Stimulated activated CD8-positive, alpha-beta memory T cell treated with anti-CD3 and anti-CD28 coated beads, Interleukin-4, amount 100 ng/mL, for 48 hours (primary cell): ENCODE measurements at places on chromosomes 13 and 19.

DNA sequence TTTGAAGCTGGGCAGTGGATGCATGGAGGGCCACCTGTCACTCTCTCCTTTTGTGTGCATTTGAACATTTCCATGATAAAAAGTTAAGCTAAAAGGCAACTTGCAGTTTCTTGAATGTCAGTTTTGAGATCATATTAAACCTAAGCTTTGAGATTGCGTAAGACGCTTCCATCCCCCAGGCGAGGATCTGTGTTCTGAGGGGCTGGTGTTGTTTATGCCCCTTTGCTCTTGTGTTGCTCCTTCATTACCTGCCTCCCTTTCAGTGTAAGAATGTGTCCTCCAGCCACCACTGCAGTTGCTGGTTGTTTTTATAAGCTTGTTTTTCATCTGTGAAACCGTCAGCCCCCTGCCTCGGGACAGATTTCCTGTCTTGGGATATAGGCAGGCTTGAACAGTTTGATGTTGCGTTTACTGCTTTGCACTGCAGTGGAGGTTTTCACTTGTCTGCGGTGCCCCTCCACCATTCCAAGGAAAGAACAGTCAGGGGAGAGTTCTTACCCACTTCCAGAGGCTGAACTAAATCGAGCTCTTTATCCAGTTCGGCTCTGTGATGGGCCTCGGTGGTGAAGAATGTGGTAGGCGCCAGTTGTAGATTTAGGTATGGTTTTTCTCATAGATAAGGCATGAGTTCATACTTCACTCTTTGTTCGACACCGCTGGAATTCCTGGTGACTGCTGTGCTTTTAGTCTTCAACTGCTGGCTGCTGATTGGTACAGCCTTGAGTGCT lies 96.8 kb downstream of the ARHGEF7 start:
- DNase-seq, result no peak

DNA sequence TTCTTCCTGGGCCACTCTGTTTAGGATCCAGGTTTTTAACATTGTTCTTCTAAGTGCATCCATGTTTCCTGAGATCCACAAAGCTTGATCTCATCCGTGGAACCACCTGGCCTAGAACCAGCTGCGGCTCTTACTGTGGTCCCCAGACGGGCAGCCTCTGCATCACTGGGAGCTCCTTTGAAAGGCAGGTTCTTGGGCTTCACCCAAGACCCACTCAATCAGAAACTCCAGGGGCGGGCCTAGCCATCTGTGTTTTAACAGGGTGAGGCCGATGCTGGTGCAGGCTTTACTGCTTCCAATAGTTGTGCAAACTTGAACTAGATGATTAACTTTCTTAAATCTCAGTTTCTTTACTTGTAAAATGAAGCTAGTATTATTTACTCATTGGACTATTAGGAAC lies 605.7 kb downstream of the FGF9 start:
- DNase-seq, result no peak

GRCh38 chr13:26589754-26590153 lies 32.3 kb downstream of the WASF3 start:
- no peak for DNase-seq

- no peak for DNase-seq
Observed at GRCh38 chr13:97341135-97341534, 92.8 kb upstream of the RAP2A start.

DNA sequence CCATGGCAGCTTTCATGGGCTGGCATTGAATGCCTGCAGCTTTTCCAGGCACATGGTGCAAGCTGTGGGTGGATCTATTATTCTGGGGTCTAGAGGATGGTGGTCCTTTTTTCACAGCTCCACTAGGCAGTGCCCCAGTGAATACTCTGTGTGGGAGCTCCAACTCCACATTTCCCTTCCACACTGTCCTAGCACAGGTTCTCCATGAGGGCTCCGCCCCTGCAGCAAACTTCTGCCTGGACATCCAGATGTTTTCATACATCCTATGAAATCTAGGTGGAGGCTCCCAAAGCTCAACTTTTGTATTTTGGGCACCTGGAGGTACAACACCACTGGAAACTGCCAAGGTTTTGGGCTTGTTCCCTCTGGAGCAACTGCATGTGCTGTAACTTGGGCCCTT lies 450.6 kb downstream of the LMO7 start:
- no peak for DNase-seq

- no peak for DNase-seq
Observed at GRCh38 chr19:38277549-38277948, 13.2 kb downstream of the SPINT2 start.

DNA sequence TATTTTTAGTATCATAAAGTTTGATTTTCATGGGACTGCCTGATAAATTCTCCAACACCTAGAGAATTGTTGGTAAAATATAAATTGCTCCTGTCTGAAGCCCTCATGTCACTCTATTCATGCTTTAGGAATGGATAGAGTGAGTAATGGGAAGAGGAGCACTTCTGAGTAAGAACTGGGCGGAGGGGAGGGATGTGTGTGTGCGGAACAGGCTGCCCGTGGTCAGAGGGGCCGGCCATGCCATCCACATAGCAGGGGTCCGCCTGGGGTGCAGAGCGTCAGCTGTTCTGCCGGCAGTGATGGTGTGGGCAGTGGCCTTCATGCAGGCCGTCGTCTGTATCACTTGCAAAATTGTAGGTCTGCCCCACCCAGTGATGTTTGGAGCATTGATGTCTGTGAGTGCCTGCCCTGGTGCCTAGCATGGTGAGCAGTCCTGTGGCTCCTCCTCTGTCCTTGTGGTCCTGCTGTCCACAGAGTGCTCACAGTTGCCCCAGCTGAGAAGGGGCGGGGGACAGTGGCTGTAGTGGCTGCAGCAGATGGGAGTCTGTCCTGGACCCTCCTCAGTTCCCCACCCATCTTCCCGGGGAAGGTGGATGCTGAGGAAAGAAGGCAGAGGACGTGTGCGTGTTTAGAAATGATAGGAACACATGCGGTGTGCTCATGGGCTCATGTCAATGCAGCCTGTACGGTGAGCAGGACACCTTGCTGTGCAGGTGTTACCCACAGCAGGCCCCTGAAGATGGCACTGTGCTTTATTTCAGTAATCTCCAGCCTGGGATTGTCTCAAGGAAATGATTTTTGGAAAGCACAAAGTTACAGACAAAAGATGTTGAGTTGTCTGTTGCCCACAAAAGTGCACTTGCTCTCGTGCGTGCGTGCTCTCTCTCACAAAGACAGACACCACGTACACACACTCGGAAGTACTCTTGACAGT lies 49.4 kb upstream of the TEX29 start:
- no peak for DNase-seq

DNA sequence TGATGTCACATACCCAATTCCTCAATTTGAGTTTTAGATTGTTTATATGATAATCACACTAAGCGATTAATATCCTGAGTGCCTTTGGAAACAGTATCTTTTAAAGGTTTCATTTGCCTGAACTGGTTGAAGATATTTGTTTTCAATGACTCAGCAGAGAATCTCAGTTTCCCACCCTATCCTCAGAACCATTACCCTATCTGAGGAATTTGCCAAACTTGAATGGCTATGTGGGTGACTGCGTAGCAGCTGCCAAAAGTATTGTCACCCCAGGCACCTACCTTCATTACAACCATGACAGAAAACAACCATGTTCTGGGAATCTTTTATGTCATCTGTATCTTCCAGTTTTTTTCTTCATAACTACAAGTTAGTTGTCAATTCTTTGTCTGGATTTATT lies 440.1 kb upstream of the NBEA start:
- DNase-seq, result no peak

DNA sequence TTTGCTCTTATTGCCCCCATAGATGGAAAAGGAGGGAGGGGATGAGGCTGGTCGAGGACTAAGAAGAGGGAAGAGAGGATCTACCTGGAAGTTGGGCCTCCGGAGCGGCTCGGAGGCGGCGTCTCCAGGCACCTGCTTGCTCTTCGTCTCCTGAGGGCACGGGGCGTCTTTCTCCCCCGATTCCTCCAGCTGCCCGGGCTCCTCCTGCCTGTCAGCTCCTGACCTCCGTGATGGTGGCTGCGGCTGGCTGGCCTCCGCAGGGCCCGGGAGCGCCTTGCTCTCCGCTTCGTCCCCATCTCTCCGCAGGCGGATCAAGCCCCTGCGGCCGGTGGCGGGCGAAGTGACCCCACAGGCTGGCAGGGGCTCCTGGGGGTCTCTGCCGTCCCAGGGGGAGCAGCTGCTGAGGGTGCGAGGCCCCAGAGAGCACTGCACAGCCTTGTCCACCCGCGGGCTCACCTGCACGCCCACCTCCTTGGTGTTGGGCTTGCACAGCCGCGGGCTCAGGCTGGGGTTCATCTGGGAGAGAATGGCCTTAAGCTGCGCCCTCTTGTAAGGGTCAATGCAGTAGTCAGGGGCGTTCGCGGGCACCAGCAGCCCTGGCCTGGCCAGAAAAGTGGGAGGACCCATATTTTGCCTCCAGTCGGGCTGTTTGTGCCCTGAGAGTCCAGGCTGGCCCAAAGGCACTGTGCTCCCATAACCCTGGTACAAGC lies 3.8 kb downstream of the ZAR1L start:
- DNase-seq, result no peak

DNA sequence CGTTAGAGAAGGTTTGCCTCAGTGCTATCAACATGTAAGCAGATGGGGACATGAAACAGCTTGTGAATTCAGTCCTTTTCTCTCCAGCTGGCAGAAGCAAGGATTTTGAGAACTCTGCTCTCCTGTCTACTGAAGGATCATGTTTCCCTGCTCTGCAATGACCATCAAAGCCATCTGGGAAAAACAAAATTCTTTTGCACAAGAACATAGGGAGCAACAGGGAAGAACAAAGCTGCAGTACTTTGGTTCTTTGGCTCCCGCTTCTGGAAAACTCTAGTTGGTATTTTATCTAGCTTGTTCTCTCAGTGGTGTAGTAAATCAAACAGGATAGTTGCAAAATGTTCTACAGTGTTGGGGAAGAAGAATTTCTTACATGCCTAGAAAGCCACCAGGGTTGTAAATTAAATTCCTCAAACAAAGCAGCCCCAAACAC lies 270.4 kb downstream of the ENOX1 start:
- no peak for DNase-seq
